ENCODE measurements at places on chromosomes 1 and 21.

- DNase-seq = no peak
These were observed 1.5 kb downstream of the SCNN1D start for GRCh38 chr1:1281533-1282321.

DNA sequence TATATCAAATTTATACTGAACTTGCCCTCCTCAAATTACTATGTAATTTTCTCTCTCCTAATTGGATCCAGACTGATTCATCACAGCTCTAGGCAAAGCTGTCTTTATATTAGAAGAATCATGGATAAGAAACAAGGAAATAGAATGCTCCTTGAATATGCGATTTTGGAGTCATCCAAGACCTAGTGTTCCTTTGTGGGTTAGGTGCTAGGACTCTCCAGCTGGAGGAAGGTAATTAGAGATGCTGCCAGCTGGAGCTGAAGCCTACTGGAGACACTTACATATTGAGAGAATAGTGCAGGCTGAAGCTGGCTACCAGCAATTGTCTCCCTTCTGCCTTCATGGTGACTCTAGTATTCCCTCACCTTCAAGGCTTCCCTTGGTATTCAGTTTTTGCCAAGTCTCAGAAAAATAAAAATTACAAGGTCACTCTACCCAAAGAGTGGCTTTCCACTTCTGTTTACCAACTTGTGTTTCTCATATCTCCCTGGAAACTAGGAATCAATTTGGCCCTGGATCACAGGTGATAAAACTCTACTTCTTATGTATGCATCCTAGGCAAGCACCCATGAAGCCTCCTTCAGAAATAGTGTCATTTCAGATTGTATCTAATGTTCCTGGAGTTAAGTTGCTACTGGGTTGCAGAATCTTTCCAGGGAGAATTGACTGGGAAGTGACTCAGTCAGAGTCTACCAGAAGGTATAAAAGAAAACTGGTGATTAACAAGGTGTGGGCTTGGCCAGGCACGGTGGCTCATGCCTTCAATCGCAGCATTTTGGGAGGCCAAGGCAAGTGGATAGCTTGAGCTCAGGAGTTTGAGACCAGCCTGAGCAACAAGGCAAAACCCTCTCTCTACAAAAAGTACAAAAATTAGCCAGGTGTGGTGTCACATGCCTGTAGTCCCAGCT, 24.4 kb upstream of the DOCK7 start:
- DNase-seq = no peak

- DNase-seq = no peak
These were observed 132.3 kb downstream of the URB2 start for GRCh38 chr1:229758101-229759036.

DNA sequence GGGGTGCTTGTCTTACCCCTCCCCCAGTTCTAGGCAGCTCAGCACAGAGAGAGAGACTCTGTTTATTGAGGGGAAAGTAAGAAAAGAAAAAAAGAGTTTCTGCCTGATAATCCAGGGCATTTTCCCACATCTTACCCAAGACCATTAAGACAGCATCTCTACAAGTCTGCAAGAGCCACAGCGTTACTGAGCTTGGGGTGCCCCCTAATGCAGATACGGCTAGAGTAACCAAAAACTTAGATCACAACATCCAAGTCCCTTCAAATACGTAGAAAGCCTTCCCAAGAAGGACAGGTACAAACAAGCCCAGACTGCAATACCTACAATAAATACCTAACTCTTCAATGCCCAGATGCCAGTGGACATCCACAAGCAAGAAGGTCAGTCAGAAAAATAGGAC, 6.2 kb upstream of the TEX50 start:
- DNase-seq = no peak

GRCh38 chr21:25029580-25029979, 577.7 kb downstream of the MRPL39 start:
- DNase-seq = no peak

- DNase-seq = no peak
These were observed 49.9 kb upstream of the HAO2 start for GRCh38 chr1:119318466-119319309.

DNA sequence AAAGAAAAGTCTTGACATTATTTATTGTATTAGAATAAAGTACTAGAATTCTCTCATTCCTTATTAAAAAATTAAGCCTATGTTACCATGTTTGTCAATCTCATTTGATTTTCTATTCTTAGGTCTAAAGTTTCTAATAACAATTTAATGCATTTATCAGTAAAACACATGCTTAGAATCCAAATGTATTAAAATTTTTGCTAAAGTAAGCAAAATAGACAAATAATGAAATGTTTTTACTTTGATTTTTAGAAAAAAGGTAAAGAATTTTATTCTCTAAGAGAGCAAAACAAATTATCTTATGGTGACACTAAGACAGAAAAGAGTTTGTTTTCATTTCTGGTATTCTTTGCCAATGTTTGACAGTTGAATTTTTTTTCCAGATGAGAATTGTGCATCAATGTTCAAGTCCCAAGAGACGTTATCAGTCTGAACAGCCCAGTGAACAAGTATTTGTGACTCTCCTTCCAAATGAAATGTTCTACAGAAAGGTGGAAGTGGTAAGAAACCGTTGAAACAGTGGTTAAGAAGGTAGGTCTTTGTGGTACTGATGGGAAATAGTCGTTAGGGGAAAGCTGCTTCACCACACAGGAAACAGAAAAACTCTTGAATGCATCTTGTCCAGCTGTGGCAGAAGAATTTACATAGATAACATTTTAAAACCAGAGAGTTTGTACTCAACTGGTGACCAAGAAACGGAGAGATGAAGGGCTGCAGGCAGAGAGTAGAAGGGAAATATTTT, 402.5 kb downstream of the PTPRC start:
- DNase-seq = no peak
